ENCODE measurements at places on chromosomes 6 and 20. TPM values are rescaled to one million over a fixed set of nuclear protein-coding genes. Genes with fewer than 3 reads are reported as not detected.

GRCh38 chr6:35358086-35358485 is 15.7 kb downstream of the PPARD start:
- peaks cover 21% of the 10 kb centered on the region for H3K36me3 ChIP-seq
- no peak overlapping the region for H3K4me3 ChIP-seq
- H3K4me1 ChIP-seq: peaks cover 44% of the 10 kb centered on the region
- no peak overlapping the region for H3K27ac ChIP-seq

Gene RUNX2
- total RNA-seq: 0.16 TPM

- peak within 1 kb of the TSS; percentile 67 for H3K27ac ChIP-seq
- peaks cover 14% of the 10 kb centered on the region for H3K27me3 ChIP-seq
- DNase-seq: peak; percentile 81
Measured at GRCh38 chr6:43509984-43510826, at the start of gene LRRC73. Gene LRRC73 (minus strand): TSS chr6:43510346. CDS start chr6:43509785, 561 bp downstream.

DNA sequence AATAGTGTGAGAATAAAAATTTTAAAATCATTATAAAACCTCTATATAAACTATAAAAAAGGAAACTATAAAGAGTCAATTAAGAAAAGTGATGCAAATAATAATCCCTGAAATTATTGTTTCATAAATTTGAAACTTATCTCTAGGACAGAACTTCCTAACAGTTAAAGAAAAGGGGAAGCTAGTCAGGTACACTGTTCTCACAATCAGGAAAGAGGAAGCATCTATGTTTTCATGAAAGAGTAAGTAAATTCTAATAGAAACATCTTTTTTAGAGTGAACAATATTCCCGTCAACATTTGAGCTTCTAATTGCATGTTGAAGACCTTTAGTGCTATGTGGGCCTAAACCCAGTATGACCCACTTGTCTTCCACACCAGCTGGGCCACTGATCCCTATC is 1.2 kb upstream of the ADGRF1 start:
- H3K27me3 ChIP-seq: peaks cover 3% of the 10 kb centered on the region
- no peak overlapping the region for H3K4me3 ChIP-seq
- H3K27ac ChIP-seq: no peak overlapping the region
- no peak for DNase-seq
- H3K36me3 ChIP-seq: no peaks in the 10 kb centered on the region
- peaks cover 4% of the 10 kb centered on the region for H3K4me1 ChIP-seq

DNA sequence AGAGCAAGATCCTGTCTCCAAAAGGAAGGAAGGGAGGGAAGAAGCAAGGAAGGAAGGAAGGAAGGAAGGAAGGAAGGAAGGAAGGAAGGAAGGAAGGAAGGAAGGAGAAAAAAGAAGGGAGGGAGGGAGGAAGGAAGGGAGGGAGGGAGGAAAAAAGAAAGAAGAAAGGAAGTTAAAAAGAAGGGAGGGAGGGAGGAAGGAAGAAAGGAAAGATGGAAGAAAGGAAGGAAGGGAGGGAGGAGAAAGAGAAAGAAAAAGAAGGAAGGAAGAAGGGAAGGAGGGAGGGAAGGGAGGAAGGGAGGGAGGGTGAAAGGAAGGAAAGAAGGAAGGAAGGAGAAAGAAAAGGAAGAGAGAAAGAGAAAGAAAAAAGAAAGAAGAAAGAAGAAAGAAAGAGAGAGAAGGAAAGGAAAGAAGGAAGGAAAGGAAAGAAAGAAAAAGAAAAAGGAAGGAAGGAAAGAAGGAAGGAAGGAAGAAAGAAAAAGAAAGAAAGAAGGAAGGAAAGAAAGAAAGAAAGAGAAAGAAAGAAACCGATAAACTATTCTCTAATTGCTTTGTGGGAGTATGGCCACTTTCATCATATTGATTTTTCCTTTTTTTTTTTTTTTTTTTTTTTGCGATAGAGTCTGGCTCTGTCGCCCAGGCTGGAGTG is 9.5 kb downstream of the HLA-DRA start:
- H3K4me3 ChIP-seq: no peak overlapping the region
- peaks cover 57% of the 10 kb centered on the region for H3K27me3 ChIP-seq
- no peak overlapping the region for H3K27ac ChIP-seq

GRCh38 chr6:43274916-43275597 is 23.0 kb upstream of the SLC22A7 start:
- peaks cover 22% of the 10 kb centered on the region for H3K4me1 ChIP-seq
- H3K27me3 ChIP-seq: peaks cover 61% of the 10 kb centered on the region
- peak overlapping the region; percentile 80 for H3K4me3 ChIP-seq
- no peaks in the 10 kb centered on the region for H3K36me3 ChIP-seq
- no peak for DNase-seq
- H3K27ac ChIP-seq: no peak overlapping the region

All from neural crest cell (in vitro differentiated cells).